T-helper 17 cell (primary cell): ENCODE measurements at places on chromosomes 3 and 15. TPM values are rescaled to one million over a fixed set of nuclear protein-coding genes. Genes with fewer than 3 reads are reported as not detected.

DNA sequence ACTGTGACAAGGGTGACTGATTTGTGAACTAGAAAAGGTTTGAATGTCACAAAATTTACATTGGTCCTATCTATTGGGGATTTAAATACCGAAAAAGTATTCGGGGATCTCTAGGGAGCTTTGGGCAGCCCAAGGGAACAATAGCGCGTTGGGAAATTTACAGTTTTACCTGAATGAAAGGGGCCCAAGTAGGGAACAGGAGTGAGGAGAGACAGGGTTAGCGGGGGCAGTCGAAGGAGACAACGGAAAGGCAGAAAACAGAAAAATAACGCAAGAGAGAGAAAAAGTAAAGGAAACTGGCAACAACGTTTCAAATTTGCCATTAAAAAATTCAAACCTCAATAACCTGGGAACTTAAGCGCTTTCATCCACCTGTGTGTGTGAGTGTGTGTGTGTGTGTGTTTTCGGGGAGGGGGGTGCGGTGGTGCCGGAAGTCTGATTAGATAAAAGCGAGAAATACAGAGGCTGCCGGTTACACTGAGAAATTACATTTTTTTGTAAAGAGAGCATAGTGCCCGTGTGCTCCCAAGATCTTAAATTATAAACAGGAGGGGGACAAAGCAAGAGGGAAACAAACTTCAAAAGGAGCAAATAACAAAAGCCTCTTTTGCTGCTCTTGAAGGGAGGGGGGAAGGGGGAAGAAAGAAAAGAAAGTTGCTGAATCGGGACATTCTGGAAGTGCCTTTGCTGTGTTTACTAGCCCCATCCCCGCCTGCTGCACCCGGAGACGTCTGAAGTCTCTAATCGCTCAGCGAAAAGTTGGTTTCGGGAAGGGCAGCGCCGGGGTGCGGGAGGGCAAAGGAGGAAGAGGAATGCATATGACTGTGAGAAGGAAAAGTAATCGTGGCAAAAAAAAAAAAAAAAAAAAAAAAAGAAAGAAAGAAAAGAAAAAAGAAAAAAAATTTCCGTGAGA, 721 bp upstream of the ZIC1 start:
- no peak overlapping the region for H3K4me3 ChIP-seq
- H3K27ac ChIP-seq, result peak overlapping the region; percentile 11
- H3K27me3 ChIP-seq, result peaks cover 82% of the 10 kb centered on the region
- no peak for DNase-seq

- no peak overlapping the region for H3K27ac ChIP-seq
- DNase-seq, result no peak
- H3K27me3 ChIP-seq, result no peaks in the 10 kb centered on the region
- no peaks in the 10 kb centered on the region for H3K36me3 ChIP-seq
- H3K4me1 ChIP-seq, result no peaks in the 10 kb centered on the region
Measured at GRCh38 chr3:144865948-144866347, 894.3 kb downstream of the DIPK2A start.

DNA sequence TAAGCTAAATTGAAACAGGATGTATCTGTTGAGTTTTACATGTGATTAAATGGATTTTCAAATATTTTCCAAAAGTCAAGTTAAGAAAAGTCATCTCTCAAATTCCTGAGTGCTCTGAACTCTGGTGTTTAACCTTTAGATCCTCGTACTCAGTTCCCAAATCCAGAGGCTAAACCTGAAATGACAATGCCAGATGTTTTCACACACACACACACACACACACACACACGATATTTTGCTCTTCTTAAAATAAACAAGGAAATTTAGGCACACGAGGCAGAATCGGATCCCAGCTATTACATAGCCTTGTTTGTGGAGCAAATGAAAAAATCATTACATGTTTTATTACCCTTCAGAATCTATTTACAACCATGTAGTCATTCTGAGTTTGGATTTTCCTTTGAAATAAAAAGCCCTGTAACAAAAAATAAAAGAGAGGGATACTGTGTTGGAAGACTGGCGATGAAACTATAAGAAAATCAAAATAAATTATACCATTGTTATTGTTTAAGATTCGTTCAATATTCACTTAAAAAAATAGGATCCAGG, 20.6 kb upstream of the UBE2E1 start:
- no peak overlapping the region for H3K4me3 ChIP-seq
- no peaks in the 10 kb centered on the region for H3K4me1 ChIP-seq
- peaks cover 13% of the 10 kb centered on the region for H3K27me3 ChIP-seq
- no peaks in the 10 kb centered on the region for H3K36me3 ChIP-seq

DNA sequence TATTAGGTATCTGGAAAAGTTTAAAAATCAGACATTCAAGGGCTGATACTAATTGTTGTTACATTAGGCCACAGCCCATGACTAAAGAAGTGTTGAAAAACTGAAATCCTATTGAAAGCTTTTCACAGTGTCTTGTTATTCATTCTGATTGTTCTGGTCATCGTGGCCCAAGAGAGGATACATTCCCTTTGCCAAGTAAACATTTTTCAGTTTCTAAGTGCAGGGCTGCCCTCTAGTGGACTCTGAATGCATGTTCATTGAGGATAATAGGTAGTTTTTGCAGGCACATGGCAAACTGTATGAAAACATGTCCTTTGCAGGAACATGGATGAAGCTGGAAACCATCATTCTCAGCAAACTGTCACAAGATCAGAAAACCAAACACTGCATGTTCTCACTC, 181.1 kb downstream of the MYRIP start:
- no peaks in the 10 kb centered on the region for H3K4me1 ChIP-seq
- no peak overlapping the region for H3K4me3 ChIP-seq
- no peaks in the 10 kb centered on the region for H3K27me3 ChIP-seq
- DNase-seq, result no peak
- H3K27ac ChIP-seq, result no peak overlapping the region

DNA sequence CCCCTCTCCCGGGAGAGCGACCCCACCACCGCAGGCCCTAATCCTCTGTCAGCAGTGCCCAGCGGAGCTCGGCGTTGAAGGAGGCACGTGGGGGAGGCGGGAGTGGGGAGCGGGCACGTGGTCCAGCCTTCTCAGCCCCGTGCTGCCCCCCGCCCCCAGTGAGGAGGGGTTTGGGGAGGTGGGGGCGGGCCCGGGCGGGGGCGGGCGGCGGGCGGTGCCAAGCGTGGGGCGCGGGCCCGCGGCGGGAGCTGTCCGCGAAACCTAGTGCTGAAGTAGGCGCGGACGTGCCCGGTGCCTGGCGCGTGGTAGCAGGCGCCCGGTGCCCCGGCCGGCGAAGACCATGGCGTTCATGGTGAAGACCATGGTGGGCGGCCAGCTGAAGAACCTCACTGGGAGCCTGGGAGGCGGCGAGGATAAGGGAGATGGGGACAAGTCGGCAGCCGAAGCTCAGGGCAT, at the start of gene CPLX3:
Gene CPLX3, plus strand, starts transcription at position 264 of the 456 bp plus-strand sequence. Its CDS starts 77 bp downstream, at position 341.
- DNase-seq, result peak; percentile 29
- no peak within 1 kb of the TSS for H3K27ac ChIP-seq
- peak within 1 kb of the TSS; percentile 15 for H3K4me3 ChIP-seq
- H3K36me3 ChIP-seq, result peaks cover 4% of the 10 kb centered on the region

- H3K27ac ChIP-seq, result no peak overlapping the region
- no peak overlapping the region for H3K4me3 ChIP-seq
- peaks cover 3% of the 10 kb centered on the region for H3K4me1 ChIP-seq
- H3K36me3 ChIP-seq, result peaks cover 9% of the 10 kb centered on the region
- H3K27me3 ChIP-seq, result peaks cover 62% of the 10 kb centered on the region
- DNase-seq, result no peak
Measured at GRCh38 chr3:131547585-131547984, 44.8 kb upstream of the MRPL3 start.

DNA sequence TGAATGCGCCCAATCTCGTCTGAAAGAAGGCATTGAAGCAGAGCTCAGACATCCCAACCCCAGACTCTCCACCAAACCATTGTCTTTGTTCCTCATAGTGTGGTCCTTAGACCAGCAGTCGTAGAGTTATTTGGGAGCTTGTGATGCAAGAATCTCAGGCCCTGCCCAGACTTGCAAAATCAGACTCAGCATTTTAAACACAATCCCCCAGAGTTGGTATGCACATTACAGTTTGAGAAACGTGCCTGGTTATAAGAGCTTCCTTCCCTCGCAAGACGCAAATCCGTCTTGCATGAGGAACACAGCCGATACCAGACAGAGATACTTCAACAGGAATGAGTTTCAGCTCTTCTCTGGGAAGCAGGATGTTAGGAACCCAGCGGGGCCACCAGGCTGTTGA, 38.9 kb upstream of the IREB2 start:
- no peak for DNase-seq
- no peak overlapping the region for H3K4me3 ChIP-seq
- no peaks in the 10 kb centered on the region for H3K36me3 ChIP-seq
- H3K4me1 ChIP-seq, result peaks cover 2% of the 10 kb centered on the region
- H3K27ac ChIP-seq, result no peak overlapping the region

DNA sequence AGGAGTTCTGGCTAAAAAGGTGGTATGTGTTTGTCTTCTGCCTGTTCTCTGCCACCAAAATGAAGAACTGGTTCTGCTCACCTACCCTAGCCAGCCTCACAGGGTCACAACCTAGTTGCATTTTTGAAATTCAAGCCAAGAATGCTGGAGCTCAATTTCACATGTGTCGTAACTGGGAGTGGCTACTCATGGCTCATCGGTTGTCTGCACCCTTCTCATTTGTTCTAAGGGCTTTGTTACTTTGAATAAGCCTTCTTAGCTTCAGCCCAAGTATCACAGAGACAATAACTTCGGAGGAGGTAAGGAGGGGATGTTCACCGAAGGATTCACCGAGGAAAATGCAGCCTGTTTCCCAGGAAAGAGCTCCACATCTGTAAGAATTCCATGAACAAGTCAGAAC, 134.3 kb upstream of the RARB start:
- no peaks in the 10 kb centered on the region for H3K27me3 ChIP-seq
- H3K4me3 ChIP-seq, result no peak overlapping the region
- H3K36me3 ChIP-seq, result no peaks in the 10 kb centered on the region
- DNase-seq, result no peak
- H3K4me1 ChIP-seq, result no peaks in the 10 kb centered on the region

BUB1B gene
- 1.1 TPM for total RNA-seq

CLDN18 gene
- total RNA-seq, result not detected

LRRC31 gene
- total RNA-seq, result not detected

GOLGA6A gene
- 1.0 TPM for total RNA-seq

DCBLD2 gene
- total RNA-seq, result 2.0 TPM
